ENCODE measurements at places on chromosomes 2 and 18.

DNA sequence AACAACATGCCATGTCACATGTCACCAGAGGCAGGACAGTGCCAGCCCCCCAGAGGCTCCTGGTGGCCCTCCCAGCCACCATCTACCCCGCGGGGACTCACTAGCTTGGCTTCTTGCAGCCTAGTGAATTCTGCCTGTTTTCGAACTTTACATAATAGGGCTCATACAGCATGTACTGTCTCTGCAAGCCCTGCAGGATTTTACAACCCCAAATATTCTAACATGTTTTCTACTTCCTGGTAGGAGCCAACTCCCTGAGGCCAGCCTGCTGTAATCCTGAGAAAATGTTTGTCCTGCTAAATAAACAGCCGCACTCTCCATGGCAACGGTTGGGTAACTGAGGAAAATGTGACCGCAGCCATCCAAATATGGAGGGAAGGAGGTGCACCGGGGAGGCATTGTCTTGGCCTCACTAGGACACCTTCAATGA lies 2.7 kb downstream of the PER2 start:
- H3K4me3 ChIP-seq = no peak overlapping the region
- H3K27ac ChIP-seq = peak overlapping the region; percentile 95
- peaks cover 48% of the 10 kb centered on the region for H3K4me1 ChIP-seq
- no peaks in the 10 kb centered on the region for H3K27me3 ChIP-seq
- peak; percentile 97 for DNase-seq

- no peaks in the 10 kb centered on the region for H3K4me1 ChIP-seq
- no peaks in the 10 kb centered on the region for H3K36me3 ChIP-seq
- no peak for DNase-seq
- no peak overlapping the region for H3K4me3 ChIP-seq
- no peaks in the 10 kb centered on the region for H3K27me3 ChIP-seq
Observed at GRCh38 chr2:108837198-108837597, 50.6 kb downstream of the CCDC138 start.

- H3K27me3 ChIP-seq = no peaks in the 10 kb centered on the region
- DNase-seq = no peak
- H3K4me1 ChIP-seq = no peaks in the 10 kb centered on the region
- no peak overlapping the region for H3K27ac ChIP-seq
- H3K36me3 ChIP-seq = no peaks in the 10 kb centered on the region
Observed at GRCh38 chr2:192208848-192209247, 14.1 kb upstream of the TMEFF2 start.

GRCh38 chr2:239819091-239819973 lies 205.8 kb downstream of the NDUFA10 start:
- no peak for DNase-seq
- H3K27me3 ChIP-seq = peaks cover 15% of the 10 kb centered on the region
- peaks cover 18% of the 10 kb centered on the region for H3K4me1 ChIP-seq
- no peak overlapping the region for H3K4me3 ChIP-seq
- no peak overlapping the region for H3K27ac ChIP-seq

- peaks cover 2% of the 10 kb centered on the region for H3K36me3 ChIP-seq
- no peaks in the 10 kb centered on the region for H3K27me3 ChIP-seq
- DNase-seq = no peak
- no peak overlapping the region for H3K27ac ChIP-seq
- peaks cover 6% of the 10 kb centered on the region for H3K4me1 ChIP-seq
Observed at GRCh38 chr18:6792391-6792790, 62.9 kb downstream of the ARHGAP28 start.

- no peaks in the 10 kb centered on the region for H3K36me3 ChIP-seq
- H3K27ac ChIP-seq = no peak overlapping the region
- H3K4me1 ChIP-seq = no peaks in the 10 kb centered on the region
- DNase-seq = no peak
Observed at GRCh38 chr2:202608142-202608852, 26.5 kb upstream of the FAM117B start.

GRCh38 chr2:127049927-127050802 lies 56.8 kb downstream of the BIN1 start:
- H3K4me3 ChIP-seq = no peak overlapping the region
- H3K4me1 ChIP-seq = peaks cover 68% of the 10 kb centered on the region
- H3K27ac ChIP-seq = peak overlapping the region; percentile 66
- DNase-seq = peak; percentile 92

- no peak for DNase-seq
- no peaks in the 10 kb centered on the region for H3K27me3 ChIP-seq
- no peaks in the 10 kb centered on the region for H3K4me1 ChIP-seq
- H3K36me3 ChIP-seq = no peaks in the 10 kb centered on the region
- no peak overlapping the region for H3K27ac ChIP-seq
- no peak overlapping the region for H3K4me3 ChIP-seq
Observed at GRCh38 chr2:149924028-149924427, 336.5 kb upstream of the MMADHC start.

GRCh38 chr2:169036736-169037440 lies 5.8 kb upstream of the ABCB11 start:
- no peak overlapping the region for H3K27ac ChIP-seq
- no peaks in the 10 kb centered on the region for H3K36me3 ChIP-seq
- no peaks in the 10 kb centered on the region for H3K27me3 ChIP-seq
- DNase-seq = no peak

DNA sequence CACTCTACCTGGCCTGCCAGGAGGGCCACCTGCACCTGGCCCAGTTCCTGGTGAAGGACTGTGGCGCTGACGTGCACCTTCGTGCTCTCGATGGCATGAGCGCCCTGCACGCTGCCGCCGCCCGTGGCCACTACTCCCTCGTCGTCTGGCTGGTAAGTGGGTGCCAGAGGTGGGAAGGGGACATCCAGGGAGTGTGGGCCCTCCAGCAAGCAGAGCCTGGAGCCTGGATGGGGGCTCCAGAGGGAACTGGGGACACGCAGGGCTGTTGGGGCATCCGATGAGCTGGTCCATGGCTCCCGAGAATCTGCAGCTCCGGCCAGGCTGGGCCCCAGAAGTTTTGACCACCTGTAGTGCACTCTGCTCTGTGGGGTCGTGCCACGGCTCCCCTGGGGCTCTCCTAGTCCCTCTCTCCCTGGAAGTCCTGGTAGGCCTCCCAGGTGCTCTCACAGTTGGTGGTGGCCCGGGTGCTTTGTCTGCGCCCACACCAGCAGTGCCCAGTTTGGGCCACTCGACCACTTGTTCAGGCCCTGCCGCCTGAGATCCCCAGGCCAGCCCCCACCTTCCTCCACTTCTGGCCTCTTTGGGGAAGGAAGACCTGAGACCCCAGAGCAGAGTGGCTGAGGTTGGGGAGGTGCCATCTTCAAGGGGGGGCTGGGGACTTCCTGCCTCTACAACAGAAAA lies 4.7 kb downstream of the ESPNL start:
- no peaks in the 10 kb centered on the region for H3K36me3 ChIP-seq
- no peak overlapping the region for H3K27ac ChIP-seq
- H3K4me3 ChIP-seq = no peak overlapping the region
- no peaks in the 10 kb centered on the region for H3K27me3 ChIP-seq
- peaks cover 22% of the 10 kb centered on the region for H3K4me1 ChIP-seq
- no peak for DNase-seq

DNA sequence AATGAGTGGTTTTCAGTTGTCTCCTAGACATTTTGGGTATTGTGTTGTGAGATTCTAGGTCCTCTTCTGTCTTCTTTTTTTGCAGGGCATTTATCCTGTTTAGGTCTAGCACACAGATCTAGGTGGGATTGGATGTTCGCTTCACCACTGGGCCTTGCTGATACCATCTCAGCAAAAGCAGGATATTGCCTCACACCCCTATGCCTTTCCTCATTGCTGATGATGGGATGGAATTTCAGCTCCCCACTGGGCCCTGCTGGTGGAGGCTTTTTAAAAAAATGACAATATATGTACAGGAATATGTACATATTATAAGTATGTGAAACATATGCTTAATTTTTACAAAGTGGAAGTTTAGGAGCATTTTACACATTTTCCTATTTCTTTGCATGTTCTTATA lies 5.4 kb upstream of the TOGARAM2 start:
- no peak for DNase-seq
- H3K27me3 ChIP-seq = no peaks in the 10 kb centered on the region
- peaks cover 20% of the 10 kb centered on the region for H3K4me1 ChIP-seq
- H3K36me3 ChIP-seq = no peaks in the 10 kb centered on the region

GRCh38 chr18:48934723-48935432 lies 15.9 kb downstream of the SMAD7 start:
- H3K4me3 ChIP-seq = no peak overlapping the region
- peaks cover 5% of the 10 kb centered on the region for H3K36me3 ChIP-seq
- no peaks in the 10 kb centered on the region for H3K27me3 ChIP-seq
- H3K27ac ChIP-seq = peak overlapping the region; percentile 88
- peaks cover 92% of the 10 kb centered on the region for H3K4me1 ChIP-seq

GRCh38 chr2:19804639-19805260 lies 97.0 kb downstream of the TTC32 start:
- H3K4me1 ChIP-seq = peaks cover 38% of the 10 kb centered on the region
- H3K27me3 ChIP-seq = no peaks in the 10 kb centered on the region
- H3K4me3 ChIP-seq = no peak overlapping the region
- DNase-seq = no peak
- H3K27ac ChIP-seq = no peak overlapping the region

GRCh38 chr2:225122583-225123486 lies 80.6 kb upstream of the DOCK10 start:
- H3K36me3 ChIP-seq = no peaks in the 10 kb centered on the region
- H3K4me1 ChIP-seq = peaks cover 2% of the 10 kb centered on the region
- DNase-seq = no peak
- H3K4me3 ChIP-seq = no peak overlapping the region
- no peak overlapping the region for H3K27ac ChIP-seq

Data from muscle of leg (tissue), 16 donors.